Karpas-422 (cell line): ENCODE measurements at places on chromosomes 6 and 20.
A peak's percentile ranks its signal among the peaks of the same experiment; 100 is the strongest.

- DNase-seq, result no peak
These were observed 53.4 kb downstream of the NEDD9 start for GRCh38 chr6:11179088-11179418.

GRCh38 chr6:10951675-10952282 lies 64.9 kb downstream of the SYCP2L start:
- DNase-seq, result peak; percentile 57

GRCh38 chr6:159359581-159360297 lies 190.5 kb downstream of the FNDC1 start:
- no peak for DNase-seq

DNA sequence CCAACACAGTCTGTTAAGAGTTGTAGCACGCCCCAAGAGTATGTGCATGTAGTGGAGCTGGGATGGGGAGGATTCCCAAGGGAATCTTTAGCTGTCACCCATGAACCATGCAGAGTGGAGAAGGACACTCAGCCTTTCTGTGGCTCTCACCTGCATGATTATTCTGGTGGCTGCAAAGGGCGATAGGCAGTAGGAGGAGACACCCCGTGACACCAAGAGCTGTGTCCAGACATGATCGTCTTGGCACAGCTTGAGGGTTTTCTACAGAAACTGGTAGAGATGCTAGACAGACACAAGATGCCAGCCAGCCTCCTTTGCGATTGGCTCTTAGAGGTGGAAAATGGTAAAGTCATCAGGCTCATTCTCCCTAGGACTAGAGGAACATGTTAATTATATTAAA lies 3.1 kb upstream of the CSE1L start:
- DNase-seq, result no peak
